ENCODE measurements at places on chromosomes 11 and 22. TPM values are rescaled to one million over a fixed set of nuclear protein-coding genes. Genes with fewer than 3 reads are reported as not detected.

PANX2 gene
- total RNA-seq, result 0.29 TPM

RAB3IL1 gene
- total RNA-seq, result 20.3 TPM

EFCAB6 gene
- total RNA-seq, result 1.8 TPM

SLC16A8 gene
- total RNA-seq, result not detected

ASCL2 gene
- total RNA-seq, result not detected

C11orf97 gene
- not detected for total RNA-seq

GRCh38 chr11:32006799-32007388, 84.0 kb upstream of the RCN1 start:
- DNase-seq, result no peak

DNA sequence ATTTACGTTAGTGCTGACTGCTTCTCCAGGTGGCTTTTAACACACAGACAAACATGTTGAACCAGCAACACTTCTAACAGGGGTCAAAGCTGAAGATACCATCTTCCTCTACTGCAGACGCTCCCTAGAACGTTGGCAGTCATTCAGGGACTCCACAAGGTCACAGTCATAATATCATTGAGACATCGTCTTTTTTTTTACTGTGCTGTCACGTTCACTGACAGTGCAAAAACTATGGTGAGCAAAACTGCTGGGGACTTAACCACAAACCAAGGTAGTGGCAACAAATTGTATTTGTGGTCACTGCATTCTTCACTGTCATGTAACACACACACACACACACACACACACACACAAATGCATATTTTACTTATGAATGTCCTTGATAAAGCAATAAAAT, 244.9 kb downstream of the CASP12 start:
- DNase-seq, result no peak

DNA sequence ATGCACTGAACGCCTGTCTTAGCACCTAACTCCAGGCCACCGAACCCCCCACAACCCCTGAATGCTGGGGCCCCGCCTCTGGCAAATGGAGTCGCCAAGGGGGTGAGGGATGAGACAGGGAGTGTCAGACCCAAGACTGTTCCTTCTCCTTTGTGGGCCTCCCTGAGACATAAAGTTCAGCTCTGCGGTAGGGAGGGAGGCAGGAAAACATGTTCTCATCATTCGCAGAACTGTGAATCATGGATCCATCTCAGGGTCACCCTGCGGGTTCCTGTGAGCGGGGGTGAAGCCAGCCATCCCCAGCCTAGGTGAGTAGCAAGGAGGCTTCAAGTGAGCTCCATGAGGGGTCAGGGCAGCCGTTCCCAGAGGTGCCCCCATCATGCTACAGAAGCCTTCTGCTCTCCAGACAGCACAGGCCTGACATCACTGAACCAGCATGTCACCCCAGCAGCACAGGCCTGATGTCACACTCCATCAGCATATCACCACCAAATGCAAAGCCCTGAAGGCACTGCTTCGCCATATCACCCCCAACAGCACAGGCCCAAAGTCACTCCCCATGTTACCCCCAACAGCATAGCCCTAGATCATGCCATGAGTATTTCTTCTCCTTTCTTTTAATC, 27.2 kb downstream of the TMPRSS6 start:
- no peak for DNase-seq

- DNase-seq, result no peak
Measured at GRCh38 chr11:115906171-115906570, 402.0 kb upstream of the CADM1 start.

- no peak for DNase-seq
Measured at GRCh38 chr11:77710358-77710757, 72.8 kb upstream of the CLNS1A start.

DNA sequence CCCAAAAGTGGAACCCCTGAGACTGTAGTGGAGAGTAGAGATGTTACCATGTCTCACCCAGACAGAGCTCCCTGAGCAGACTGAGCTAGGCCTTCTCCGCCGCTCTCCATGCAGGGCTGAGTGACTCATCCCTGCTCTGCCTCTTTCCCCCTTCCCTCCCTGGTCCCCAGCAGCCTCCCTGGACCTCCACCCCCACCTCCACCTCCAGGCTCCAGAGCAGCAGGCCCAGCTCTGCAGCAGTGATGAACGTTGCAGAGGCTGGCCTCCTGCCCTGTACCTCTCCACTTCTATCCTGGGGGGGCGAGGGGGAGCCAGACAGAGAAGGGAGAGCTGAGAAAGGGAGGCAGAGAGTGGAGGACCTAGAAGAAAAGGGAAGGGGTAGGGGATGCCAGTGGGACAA, 19.3 kb upstream of the ARAP1 start:
- peak; percentile 97 for DNase-seq

- peak; percentile 65 for DNase-seq
Measured at GRCh38 chr22:45878051-45878781, 98.7 kb downstream of the WNT7B start.

- DNase-seq, result peak; percentile 71
Measured at GRCh38 chr11:118933486-118933885, 7.8 kb upstream of the BCL9L start.

All from osteoblast (primary cell).